ENCODE measurements at places on chromosomes 7 and 10.

- no peaks in the 10 kb centered on the region for H3K27me3 ChIP-seq
- H3K4me1 ChIP-seq, result no peaks in the 10 kb centered on the region
- no peak for DNase-seq
- H3K4me3 ChIP-seq, result no peak overlapping the region
- H3K36me3 ChIP-seq, result no peaks in the 10 kb centered on the region
Observed at GRCh38 chr10:107232013-107232412, 67.5 kb upstream of the SORCS1 start.

GRCh38 chr10:4212111-4212630 is 427.2 kb upstream of the KLF6 start:
- no peak overlapping the region for H3K4me3 ChIP-seq
- H3K36me3 ChIP-seq, result no peaks in the 10 kb centered on the region
- no peak overlapping the region for H3K27ac ChIP-seq
- DNase-seq, result no peak
- H3K4me1 ChIP-seq, result no peaks in the 10 kb centered on the region

DNA sequence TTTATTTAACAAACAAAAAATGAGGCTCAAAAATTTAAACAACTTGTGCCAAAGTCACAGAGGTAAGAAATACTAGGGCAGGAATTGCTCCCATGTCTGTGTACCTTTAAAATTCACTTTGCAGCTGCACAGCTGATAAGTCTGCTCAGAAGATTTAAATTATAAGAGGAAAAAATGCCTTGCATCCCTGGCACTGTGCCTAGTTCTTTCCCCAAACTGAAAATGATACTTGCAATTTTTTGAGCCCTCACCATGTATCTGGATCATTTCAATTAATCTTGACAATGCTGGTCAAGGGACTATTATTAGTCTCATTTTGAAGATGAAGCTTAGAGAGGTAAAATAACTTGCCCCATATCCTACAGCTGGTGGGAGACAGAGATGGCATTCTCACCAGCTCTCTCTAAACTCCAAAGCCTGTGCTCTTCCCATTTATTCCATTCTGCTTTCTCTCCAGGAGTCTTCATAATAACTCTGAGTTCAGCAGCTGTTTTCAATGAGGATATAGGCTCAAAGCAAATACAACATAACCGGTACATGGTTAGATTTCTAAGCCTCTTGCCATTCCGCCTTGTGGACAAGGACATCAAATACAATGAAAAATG is 350.5 kb upstream of the LRRTM3 start:
- H3K27ac ChIP-seq, result no peak overlapping the region
- no peaks in the 10 kb centered on the region for H3K36me3 ChIP-seq
- H3K27me3 ChIP-seq, result no peaks in the 10 kb centered on the region

- H3K4me1 ChIP-seq, result peaks cover 13% of the 10 kb centered on the region
- no peak for DNase-seq
- H3K27ac ChIP-seq, result no peak overlapping the region
- no peaks in the 10 kb centered on the region for H3K36me3 ChIP-seq
- H3K4me3 ChIP-seq, result no peak overlapping the region
Observed at GRCh38 chr10:137606-138005, 2.4 kb downstream of the ZMYND11 start.

- H3K4me3 ChIP-seq, result no peak overlapping the region
- DNase-seq, result no peak
- H3K36me3 ChIP-seq, result peaks cover 21% of the 10 kb centered on the region
- peaks cover 26% of the 10 kb centered on the region for H3K4me1 ChIP-seq
- H3K27ac ChIP-seq, result no peak overlapping the region
- H3K27me3 ChIP-seq, result no peaks in the 10 kb centered on the region
Observed at GRCh38 chr7:157388301-157388700, 51.5 kb downstream of the DNAJB6 start.

DNA sequence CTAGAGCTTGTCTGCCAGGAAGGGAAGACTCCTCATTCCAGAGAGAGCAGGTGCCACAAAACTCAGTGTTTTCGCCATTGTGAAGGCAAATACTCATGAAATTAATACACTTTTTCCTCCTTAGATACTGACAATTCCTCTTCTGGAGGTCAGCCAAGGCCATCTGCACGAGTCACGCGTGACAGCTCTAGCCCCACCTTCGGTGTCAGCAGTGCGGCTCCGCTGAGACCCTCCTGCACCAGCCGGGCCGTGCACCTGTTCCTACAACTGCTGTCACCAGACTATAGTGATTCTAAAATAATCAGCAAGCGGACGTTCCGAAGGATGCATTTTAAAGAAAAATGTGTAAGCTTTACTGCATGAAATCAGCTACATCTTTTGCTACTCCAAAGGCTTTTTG is 127.7 kb downstream of the DIP2C start:
- no peaks in the 10 kb centered on the region for H3K27me3 ChIP-seq
- H3K4me1 ChIP-seq, result no peaks in the 10 kb centered on the region
- no peak for DNase-seq
- no peaks in the 10 kb centered on the region for H3K36me3 ChIP-seq
- no peak overlapping the region for H3K27ac ChIP-seq
- H3K4me3 ChIP-seq, result no peak overlapping the region

- no peak overlapping the region for H3K4me3 ChIP-seq
- DNase-seq, result peak; percentile 23
- H3K27me3 ChIP-seq, result no peaks in the 10 kb centered on the region
- no peaks in the 10 kb centered on the region for H3K4me1 ChIP-seq
Observed at GRCh38 chr7:55280031-55280454, 85.1 kb upstream of the LANCL2 start.

GRCh38 chr7:83267141-83267631 is 104.5 kb upstream of the PCLO start:
- no peak overlapping the region for H3K4me3 ChIP-seq
- DNase-seq, result no peak
- no peaks in the 10 kb centered on the region for H3K4me1 ChIP-seq

GRCh38 chr10:111488668-111489067 is 411.8 kb downstream of the ADRA2A start:
- no peaks in the 10 kb centered on the region for H3K4me1 ChIP-seq
- no peak for DNase-seq
- no peaks in the 10 kb centered on the region for H3K27me3 ChIP-seq
- H3K36me3 ChIP-seq, result no peaks in the 10 kb centered on the region

GRCh38 chr10:63563623-63564022 is 42.4 kb downstream of the REEP3 start:
- no peak overlapping the region for H3K27ac ChIP-seq
- peaks cover 13% of the 10 kb centered on the region for H3K4me1 ChIP-seq

DNA sequence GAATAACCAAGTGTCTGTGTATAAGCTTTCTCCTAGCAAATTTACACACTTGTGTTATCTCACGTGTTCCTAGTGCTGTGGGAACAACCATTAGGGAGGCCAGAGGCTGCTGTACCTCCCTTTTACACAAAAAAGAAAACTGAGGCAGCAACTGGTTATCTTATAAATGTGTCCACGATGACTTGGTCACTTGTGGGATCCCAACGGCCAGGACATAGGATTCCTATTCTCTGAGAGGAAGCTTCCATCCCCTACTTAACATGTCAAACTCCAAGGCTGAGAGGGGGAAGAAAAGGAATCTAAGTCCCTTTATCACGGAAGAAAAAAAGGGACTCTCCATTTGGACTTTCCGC is 484 bp downstream of the ZNF438 start:
- H3K4me1 ChIP-seq, result peaks cover 9% of the 10 kb centered on the region
- H3K27ac ChIP-seq, result peak overlapping the region; percentile 89
- H3K27me3 ChIP-seq, result no peaks in the 10 kb centered on the region
- no peaks in the 10 kb centered on the region for H3K36me3 ChIP-seq

DNA sequence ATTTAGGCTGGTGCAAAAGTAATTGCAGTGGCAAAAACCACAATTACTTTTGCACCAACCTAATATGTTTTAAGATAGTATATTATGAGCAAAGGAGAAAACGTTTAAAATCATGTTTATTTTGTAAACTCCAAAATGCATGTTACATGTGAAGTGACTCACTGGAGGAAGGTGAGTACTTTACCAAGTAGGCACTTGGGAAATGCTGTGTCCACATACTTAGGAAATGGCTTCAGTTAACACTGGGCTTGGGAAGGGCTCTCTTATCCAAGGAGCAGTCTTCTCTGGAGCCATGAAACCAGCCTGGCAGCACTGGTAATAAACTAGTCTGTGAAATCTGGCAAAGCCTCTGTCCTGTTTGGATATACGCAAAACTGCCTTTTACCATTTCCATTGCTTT is 4.4 kb downstream of the RPS24 start:
- H3K4me3 ChIP-seq, result no peak overlapping the region
- H3K27me3 ChIP-seq, result no peaks in the 10 kb centered on the region
- no peak for DNase-seq
- no peak overlapping the region for H3K27ac ChIP-seq
- peaks cover 73% of the 10 kb centered on the region for H3K36me3 ChIP-seq

GRCh38 chr10:1243486-1244234 is 187.5 kb downstream of the WDR37 start:
- no peaks in the 10 kb centered on the region for H3K36me3 ChIP-seq
- no peak overlapping the region for H3K4me3 ChIP-seq
- no peak overlapping the region for H3K27ac ChIP-seq
- peaks cover 5% of the 10 kb centered on the region for H3K4me1 ChIP-seq
- H3K27me3 ChIP-seq, result peaks cover 7% of the 10 kb centered on the region

Data from effector memory CD4-positive, alpha-beta T cell (primary cell).